ENCODE measurements at places on chromosomes 7 and 10. TPM values are rescaled to one million over a fixed set of nuclear protein-coding genes. Genes with fewer than 3 reads are reported as not detected.
A peak's percentile ranks its signal among the peaks of the same experiment; 100 is the strongest.

- DNase-seq = no peak
Observed at GRCh38 chr10:59623133-59624121, 86.2 kb downstream of the SLC16A9 start.

- no peak for DNase-seq
Observed at GRCh38 chr10:13784067-13784466, 197.3 kb downstream of the PRPF18 start.

DNA sequence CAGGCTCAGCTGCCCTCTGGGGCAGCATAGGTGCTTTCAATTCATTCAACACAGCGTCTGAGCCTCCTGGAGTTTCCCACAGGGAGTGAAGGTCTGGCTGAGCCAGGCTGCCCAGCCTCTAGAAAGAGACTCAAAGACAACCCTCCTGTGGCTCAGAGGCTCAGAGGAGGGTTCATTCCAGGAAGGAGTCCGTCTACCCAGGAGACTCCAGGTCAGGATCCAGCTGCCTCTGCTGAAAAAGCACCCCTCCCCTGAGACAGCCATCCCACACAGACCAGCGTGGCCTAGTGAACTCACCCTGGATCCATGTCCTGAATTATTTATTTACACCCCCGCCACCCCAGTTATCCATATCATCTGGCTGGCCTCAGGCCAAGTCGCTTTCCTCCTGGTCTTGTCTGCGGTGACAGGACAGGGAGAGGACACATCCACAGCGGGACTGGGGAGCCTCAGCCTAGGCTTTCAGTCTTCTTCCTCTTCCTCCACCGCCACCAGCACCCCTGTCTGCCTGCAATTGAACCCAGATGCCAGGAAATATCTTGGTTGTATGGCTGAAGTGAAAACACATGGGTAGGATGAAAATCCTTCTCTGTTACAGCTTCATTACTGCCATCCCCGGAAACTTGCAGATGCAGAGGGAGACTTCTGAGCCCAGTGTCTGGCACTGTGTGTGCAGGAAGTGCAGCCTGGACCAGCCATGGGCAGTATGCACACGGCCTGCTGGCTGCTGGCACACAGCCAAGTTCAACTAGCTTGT is 44.0 kb upstream of the COL13A1 start:
- DNase-seq = peak; percentile 36

- peak; percentile 90 for DNase-seq
Observed at GRCh38 chr7:39838326-39838725, 111.7 kb upstream of the CDK13 start.

DNA sequence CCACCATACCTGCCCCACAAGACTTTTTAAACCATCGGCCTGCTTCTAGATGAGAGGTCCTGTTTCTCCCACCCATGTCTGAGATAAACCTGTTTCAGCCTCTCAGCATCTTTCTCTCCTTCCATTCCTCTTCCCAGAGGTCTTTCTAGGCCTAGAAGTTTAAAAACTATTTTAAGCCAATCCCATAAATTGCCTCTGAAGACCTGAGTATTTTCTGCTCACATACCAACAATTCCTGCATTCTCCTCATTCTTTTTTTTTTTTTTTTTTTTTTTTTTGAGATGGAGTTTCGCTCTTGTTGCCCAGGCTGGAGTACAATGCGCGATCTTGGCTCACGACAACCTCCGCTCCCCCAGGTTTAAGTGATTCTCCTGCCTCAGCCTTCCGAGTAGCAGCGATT is 262.9 kb upstream of the AUTS2 start:
- no peak for DNase-seq

The SFTPA1 gene
- total RNA-seq = not detected

The MYO3A gene
- not detected for total RNA-seq

The PLEKHS1 gene
- not detected for total RNA-seq

DNA sequence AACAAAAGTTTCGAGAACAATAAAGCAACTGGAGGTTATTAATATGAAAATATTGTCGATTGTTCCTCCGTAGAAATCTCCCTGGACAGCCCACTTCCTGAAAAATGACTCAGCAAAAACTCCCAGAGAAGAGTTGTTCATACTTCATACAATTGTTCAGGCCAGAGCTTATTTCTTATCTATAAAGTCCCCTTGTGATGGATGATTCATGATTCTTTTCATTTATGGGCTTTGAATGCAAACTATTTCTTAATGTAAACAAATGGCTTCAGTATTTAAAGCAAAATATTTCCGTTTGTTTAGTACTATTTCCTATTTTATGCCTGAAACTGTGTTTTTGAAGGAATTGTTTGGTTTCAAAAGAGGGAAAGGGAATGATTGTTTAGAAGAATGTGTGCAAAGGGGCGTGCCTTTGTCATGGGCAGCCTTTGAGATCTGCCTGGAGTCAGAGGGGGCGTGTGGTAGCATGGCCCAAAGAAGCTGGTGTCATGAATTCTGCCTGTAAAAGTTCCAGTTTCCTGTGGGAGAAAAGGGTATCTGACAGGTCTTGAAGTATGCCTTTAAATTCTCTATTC is 26.2 kb upstream of the EXOC6 start:
- peak; percentile 73 for DNase-seq

DNA sequence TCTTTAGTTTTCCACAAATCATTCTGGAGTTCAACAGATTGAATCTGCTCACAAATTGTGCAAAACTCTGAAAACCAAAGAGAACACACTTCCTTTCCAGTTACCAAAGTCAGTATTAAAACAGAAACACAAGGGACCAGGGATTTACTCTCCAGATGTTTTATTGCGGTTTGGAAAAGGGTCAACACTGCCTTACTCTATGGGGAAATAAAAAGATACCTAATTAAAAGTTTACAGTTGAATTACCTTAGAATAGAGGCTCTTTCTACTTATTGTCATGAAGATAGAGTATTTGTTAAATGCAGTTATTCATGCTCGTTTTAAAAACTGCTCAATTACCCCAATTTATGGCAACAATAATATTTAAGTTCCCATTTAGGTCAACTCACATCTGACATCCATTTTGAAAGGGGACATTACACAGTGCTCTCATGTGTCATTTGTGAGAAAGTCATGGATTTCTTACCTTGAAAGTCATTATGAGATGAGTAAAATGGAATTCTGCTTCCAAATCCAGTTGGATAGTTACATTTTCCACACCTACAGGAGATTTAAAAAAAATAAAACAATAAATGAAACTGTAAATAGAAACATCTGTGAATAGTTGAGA is 8.4 kb downstream of the LAMB1 start:
- DNase-seq = no peak

- no peak for DNase-seq
Observed at GRCh38 chr7:53491051-53491450, 455.6 kb downstream of the POM121L12 start.

DNA sequence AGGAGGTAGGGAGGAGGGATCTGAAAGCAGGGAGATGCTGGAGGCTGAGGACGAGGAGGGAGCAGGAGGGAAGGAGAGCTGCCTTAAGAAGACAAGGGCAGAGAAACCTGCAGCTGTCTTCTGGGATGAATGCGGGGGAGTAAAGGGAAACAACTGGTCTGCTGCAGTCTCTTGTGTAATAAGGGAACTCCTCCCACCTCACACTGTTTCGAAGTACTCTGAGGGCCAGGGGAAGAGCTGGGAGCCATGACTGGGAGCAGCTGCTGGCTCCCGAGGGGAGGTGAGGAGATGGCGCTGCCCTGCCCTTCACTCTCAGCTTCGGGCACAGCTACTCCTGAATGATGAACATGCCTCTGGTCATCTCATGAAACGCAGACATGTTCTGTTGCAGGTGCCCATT is 65.1 kb downstream of the CLEC2L start:
- no peak for DNase-seq

DNA sequence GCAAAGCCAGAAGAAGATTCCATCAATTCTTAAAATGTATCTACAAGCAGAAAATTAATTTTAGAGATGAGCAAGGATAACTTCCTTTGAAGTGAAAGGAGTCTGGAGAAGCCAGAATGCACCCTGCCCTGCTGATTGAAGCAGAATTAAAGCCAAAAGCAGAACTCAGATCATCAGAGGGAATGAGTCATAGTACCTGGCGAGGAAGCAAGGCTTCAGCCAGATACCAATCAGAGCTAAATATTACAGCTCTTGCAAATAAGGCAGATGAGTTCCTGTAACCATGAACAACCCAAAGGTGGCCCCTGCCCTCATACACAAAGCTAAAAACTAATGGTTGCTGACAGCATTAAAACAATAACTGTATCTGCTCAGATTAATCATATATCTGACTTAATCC is 10.4 kb downstream of the HTR7 start:
- DNase-seq = no peak

- DNase-seq = no peak
Observed at GRCh38 chr7:85065306-85065705, 121.5 kb downstream of the SEMA3D start.

DNA sequence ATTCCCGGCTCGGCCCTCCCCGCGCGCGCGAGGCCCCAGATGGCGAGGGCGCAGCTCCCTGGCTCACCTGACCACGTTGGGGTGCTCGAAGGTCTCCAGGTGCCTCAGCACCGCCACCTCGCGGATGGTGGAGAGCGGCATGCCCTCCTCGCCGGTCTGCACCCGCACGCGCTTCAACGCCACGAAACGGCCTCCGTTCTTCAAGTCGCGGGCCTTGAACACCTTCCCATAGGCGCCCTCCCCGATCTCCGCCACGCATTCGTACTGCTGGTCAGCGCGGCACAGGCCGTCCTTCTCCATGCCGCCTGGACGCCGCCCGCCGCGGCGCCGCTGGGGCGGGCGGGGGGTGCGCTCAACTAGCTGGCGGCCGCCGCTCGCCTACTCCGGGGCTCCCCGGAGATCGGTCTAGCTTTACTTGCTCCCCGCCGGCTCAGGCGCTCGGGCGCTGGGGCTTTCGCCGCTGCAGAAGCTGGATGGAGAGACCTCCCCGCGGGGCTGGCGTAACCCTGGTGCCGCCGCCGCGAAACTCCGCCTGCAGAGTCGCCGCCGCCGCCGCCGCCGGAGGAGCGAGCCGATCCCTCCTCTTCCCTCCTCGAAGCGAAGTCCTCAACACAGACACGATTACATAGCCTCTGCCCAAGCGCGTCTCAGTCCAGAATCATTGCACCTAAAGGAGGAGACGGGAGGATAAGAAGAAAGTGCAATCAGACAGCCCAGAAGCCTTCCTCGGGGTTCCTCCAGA is 3.2 kb downstream of the CDK6 start:
- DNase-seq = peak; percentile 97

- no peak for DNase-seq
Observed at GRCh38 chr10:124225467-124226270, 132.3 kb upstream of the CHST15 start.

- no peak for DNase-seq
Observed at GRCh38 chr10:109403551-109403950, 519.8 kb downstream of the XPNPEP1 start.

DNA sequence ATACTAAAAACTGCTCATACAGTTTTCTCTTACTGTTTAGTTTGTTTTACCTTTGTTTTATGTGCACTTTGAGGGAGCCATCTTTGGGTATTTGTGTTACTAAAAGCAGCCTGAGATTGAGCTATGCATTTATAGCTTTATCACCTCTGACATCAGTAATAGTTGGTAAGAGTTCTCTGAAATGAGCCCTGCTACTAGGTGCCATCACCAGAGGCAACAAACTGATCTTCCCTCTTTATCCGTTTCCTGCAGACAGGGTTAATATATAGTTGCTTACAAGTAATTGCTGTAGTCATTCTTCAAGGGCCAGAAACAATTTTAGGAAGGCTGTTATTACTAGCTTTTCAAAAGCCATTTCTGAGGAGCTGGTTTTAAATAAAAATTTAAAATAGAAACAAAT is 49.1 kb downstream of the KIF20B start:
- no peak for DNase-seq
